ENCODE measurements at places on chromosomes 11 and 22. TPM values are rescaled to one million over a fixed set of nuclear protein-coding genes. Genes with fewer than 3 reads are reported as not detected.

The RAPSN gene
- 0.14 TPM for polyA plus RNA-seq

The OR10AG1 gene
- polyA plus RNA-seq, result not detected

DNA sequence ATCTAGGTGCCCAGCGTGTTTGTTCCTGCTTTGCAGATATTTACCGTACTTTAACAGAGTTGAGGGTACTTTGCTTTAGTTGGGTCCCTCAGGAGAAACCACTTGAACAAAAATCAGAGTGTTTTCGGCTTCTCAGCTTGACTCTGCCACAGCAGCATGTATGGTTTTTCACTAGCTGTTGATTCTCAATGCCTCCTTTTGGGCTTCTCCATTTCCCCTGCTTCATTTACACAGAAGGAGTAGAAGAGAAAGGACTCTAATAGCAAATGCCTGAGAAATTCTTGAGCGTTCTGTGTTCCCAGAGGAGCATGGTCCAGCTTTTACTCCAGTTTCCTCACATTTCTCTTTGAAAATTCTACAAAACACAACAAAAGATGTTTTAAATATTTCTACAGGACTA lies 252.1 kb upstream of the CCDC179 start:
- no peak for DNase-seq

DNA sequence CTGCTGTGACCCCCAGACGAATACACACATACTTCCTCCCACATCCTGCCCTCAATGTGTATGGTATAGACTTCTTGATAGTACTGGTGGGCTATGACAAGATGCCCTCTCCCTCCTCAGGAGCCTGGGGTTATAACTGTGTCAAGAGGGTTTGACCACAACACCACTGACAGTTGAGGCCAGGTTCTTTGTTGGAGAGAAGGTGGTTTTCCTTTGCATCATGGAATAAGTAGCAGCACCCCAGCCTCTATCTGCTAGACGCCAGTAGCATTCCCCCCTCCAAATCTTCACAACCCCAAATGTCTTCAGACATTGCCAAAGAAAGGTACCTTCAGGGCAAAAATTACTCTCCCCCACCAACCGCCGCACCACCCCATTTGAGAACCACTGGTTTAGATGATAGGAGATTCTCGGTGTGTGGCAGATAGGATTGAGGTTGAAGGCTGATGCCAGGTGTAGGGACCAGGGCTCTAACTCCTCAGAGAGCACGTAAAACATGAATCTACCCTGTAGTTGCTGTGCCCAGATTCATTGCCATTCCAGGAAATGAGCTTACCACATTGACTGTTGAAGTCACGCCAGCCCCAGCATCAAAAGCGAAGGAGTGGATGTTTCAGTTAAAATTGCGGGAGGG lies 5.5 kb upstream of the MYO18B start:
- DNase-seq, result no peak

- no peak for DNase-seq
Measured at GRCh38 chr11:2512431-2513407, 67.9 kb downstream of the KCNQ1 start.

- DNase-seq, result no peak
Measured at GRCh38 chr22:44623771-44624510, 78.1 kb upstream of the PRR5 start.

GRCh38 chr11:31237819-31238760 lies 131.4 kb downstream of the DCDC1 start:
- DNase-seq, result no peak

GRCh38 chr22:36862251-36863242 lies 1.7 kb downstream of the NCF4 start:
- DNase-seq, result no peak

GRCh38 chr22:43007519-43008102 lies 7.3 kb downstream of the PACSIN2 start:
- no peak for DNase-seq

GRCh38 chr11:125261588-125261987 lies 97.0 kb downstream of the PKNOX2 start:
- DNase-seq, result no peak

GRCh38 chr22:42805998-42806830 lies 50.9 kb downstream of the ARFGAP3 start:
- DNase-seq, result no peak

The RIMBP3B gene
- not detected for polyA plus RNA-seq

- no peak for DNase-seq
Measured at GRCh38 chr11:35618497-35619115, 346 bp downstream of the FJX1 start.

GRCh38 chr11:36452961-36453360 lies 57.1 kb downstream of the TRAF6 start:
- DNase-seq, result no peak

The KCNK4 gene
- not detected for polyA plus RNA-seq

The PIH1D2 gene
- polyA plus RNA-seq, result 10.1 TPM

DNA sequence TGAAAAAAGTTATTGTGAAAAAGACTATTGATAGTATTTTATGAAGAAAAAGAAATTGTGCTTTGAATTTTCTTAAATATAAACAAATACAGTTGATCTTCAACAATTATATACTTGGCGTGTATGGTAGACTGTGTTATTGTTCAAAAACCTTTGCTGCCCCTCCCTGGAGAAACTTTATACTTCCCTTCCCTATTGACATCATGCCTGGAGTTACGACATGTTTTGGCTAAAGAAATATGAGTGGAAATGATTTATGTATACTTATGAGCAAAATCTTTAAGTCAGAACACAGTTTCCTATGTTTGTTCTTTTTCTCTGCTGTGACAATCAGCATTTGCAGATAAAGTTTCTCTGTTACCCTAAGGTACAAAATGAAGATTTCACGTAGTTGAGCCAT lies 243.8 kb downstream of the TMEM135 start:
- DNase-seq, result no peak

The TRIM49 gene
- not detected for polyA plus RNA-seq

- DNase-seq, result no peak
Measured at GRCh38 chr11:46898396-46899095, 19.8 kb downstream of the LRP4 start.

DNA sequence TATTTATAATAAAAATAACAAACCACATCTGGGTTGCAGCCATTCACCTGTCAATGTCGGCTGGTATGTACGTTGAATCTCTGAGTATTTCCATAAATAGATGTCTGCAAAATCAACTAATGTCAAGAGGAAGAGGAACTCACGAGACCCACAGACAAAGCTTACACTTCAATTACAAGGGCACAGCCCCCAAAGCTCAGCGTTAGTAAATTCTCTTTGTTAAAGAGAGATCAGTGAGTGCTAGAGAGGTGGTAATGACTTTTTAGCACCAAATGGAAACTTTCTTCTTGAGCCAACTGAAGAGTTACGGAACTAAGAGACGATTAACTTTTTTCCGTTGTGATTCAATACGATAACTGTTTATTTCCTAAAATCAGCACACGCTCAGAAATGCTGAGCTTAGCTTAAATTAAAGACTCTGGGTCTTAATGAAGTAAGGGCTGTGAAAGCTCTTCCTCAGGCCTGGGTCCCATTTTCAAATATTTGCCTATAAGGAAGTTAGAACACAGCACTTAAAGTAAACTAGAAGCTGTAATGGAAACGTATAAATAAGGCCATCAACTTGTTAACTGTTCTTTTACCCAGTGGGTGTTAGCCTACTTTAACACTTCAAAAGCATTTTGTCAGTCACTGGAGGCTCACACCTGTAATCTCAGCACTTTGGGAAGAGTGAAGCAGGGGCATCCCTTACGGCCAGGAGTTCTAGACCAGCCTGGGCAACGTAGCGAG lies 22.8 kb upstream of the TFIP11 start:
- DNase-seq, result no peak

DNA sequence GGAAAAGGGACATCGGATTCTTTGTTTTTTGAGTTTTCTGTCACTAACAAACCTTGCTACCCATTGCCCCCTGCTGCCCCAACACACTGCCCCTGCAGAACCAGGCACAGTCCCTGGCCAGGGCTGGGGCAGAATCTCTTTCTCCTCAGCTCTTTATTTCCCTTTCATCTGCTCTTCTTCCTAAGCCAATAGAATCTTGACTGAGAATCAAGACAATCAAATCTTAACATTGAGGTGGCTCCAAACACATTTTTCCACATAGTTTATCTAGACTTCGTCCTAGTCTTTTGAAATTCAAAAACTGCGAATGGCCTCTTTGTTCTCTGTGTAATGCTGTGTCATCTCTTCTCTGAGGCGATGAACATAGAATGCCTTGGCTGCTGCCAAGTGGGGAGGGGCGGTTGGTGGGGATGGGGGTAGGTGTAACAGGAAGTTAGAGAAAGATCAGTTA lies 16.1 kb upstream of the NTM start:
- no peak for DNase-seq

DNA sequence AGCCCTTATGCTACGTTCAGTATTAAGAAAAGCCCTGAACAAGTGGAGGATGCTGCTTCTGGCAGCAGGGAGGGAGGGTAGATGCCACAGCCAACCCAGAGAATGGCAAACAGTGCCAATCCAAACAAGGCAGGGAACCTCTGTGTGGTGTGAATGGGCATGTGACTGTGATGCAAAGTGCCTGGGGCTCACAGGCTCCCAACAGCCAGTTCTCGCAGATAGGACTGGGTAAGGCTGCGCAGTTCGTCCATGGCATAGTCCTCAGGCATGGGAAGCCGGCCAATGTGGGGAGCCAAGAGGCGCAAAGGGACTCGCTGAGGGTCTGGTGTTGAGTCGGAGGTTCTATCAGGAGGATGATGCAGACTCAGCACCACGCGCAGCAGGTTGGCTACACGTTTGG lies 4.8 kb upstream of the CHRNA10 start:
- DNase-seq, result no peak

DNA sequence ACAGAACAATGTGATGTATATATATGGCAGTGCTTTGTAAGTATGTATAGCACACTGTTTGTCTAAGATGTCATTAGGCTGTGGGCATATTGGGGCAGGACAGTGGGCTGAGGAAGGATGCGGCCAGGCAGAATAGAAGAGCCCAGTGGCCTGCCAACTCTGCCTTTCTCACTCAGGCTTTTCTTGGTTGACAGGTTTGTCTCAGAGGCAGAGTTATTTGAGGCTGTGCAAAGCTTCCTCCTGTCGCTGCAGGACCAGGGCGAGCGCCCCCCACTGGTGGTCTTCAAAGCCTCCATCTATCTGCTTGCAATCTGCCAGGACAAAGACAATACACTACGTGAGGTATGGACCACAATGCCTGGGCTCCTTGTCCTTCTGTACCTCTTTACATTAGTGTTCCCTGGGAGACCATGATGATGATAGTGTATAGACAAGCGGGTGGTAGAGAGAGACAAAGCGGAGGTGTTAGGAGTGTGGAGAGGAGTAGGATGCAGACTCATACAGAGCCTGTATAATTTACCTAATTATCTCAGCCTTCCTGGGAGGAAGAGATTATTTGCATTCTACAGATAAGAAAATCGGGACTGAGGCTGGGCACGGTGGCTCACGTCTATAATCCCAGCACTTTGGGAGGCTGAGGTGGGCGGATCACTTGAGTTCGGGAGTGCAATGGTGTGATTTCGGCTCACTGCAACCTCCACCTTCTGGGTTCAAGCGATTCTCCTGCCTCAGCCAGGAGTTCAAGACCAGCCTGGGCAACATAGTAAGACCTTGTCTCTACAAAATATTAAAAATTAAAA lies 37.3 kb upstream of the CCDC134 start:
- DNase-seq, result no peak

DNA sequence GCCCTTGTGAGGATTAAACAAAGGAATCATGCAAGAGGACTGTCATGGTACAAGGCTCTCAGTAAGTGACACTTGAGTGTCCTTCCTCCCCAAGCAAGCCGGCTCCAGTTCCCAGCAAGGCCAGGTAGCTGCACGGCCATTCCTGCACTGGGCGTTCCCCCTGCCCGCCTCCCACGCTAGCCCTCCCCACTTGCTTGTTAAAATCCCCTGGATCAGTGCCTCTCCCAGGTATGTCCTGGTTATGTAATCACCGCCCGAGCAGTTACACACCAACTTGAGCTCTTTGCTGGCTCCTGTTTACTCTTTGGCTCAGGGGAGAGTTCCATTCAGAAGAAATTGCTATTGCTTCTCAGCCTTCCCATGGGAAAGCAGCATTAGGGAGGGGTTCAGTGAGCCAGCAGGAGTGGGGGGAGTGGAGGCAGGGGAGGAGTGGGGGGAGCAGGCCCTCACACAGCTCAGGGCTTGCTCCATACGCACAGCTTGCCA lies 19.4 kb upstream of the MYEOV start:
- peak; percentile 63 for DNase-seq

- DNase-seq, result no peak
Measured at GRCh38 chr22:49297286-49297870, 530.3 kb downstream of the BRD1 start.

The ZFPL1 gene
- 32.6 TPM for polyA plus RNA-seq

GRCh38 chr22:37553725-37554124 lies 6.6 kb upstream of the CDC42EP1 start:
- DNase-seq, result no peak

DNA sequence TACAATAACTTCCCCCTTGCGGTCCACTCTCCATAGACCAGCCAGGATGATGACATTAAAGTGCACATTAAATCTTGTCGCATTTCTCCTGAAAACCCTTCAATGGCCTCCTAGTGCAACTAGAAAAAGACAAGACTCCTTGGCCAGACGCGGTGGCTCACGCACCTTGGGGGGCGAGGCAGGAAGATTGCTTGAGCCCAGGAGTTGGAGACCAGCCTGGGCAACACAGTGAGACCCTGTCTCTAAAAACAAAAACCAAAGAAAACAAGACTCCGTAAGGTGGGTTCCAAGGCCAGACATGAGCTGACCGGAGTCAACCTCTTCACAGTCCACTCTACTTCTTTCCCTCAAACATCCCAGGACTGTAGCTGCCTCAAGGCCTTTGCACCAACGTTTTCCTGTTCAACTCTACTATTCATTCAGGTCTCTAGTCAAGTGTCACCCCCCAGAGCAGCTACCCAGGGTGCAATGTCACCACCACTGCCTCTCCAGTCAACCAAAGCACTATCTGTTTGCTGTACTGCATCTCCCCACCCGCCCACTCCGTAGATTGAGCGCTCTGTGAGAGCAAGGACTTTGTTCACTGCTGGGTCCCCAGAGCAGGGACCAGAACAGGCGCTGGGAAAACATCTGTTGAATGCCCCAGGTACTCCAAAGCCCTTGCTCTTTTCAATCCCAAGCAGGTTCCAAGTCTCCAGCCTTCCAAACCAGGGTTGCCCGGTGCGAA lies 739 bp downstream of the ZMAT5 start:
- DNase-seq, result no peak

DNA sequence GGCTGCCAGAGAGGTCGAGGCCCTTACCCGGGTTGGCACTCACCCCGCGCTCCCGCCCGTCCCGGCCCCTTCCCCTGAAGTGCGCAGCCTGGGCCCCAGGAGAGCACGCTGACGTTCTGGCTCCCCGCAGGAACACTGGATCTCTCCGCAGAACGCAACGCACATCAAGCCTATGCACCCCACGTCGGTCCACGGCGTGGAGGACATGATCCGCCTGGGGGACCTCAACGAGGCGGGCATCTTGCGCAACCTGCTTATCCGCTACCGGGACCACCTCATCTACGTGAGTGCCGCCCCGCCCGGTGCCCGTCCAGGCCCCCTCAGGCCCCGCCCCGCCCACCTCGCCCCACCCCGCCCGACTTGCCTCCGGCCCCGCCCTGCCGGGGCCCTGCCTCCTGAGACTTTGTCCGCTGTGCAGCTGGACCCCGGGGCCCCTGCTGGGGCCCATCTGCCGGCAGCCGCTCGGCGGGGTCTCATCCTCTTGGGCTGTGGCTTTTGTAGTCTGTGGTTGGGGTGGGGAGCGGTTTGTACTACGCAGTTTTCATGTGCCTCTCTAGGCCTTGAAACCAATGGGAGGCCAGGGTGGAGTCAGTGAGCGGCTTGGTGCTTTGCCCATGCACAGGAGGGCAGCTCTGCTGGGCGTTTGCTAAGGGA lies 19.7 kb downstream of the MYO7A start:
- no peak for DNase-seq

GRCh38 chr11:44235765-44236201 lies 74.2 kb downstream of the ALX4 start:
- DNase-seq, result peak; percentile 23

All from right renal pelvis (tissue), 4 donors.